ENCODE measurements at places on chromosomes 5 and 9.

DNA sequence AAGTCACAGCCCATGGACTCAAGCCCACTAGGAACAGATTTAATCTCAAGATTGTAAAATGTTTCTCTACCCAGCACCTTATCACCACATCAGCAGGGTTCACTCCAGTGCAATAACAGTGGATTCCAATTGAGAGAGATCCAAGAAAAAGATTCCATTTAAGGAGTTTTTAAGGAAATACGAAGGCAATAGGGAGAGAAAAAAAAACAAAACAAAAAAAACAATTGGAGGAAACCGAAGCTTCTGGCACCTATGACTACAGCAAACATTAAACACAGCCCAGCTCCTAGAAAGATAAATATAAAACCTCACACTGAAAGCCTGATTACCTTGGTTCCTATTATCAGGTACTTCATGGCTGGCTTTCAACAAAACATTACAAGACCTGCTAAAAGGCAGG lies 192.7 kb downstream of the DAB2IP start:
- no peak for DNase-seq

DNA sequence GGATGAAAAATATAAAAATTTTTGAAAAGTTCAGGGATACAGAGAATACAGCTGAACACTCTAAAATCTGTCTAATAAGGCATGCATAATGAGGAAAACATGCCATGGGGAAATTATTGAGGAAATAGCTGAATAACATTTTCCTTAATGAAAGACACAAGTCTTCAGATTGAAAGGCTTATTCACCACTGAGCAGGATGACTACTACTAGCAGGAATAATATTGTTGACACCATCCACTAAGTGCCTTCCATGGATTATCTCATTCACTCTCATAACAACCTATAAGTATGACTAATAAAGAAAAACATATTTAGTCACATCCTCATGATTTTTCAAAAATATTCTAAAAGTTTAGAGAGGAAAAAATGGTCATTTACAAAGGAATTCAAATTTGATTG lies 96.7 kb upstream of the FER start:
- no peak for DNase-seq

DNA sequence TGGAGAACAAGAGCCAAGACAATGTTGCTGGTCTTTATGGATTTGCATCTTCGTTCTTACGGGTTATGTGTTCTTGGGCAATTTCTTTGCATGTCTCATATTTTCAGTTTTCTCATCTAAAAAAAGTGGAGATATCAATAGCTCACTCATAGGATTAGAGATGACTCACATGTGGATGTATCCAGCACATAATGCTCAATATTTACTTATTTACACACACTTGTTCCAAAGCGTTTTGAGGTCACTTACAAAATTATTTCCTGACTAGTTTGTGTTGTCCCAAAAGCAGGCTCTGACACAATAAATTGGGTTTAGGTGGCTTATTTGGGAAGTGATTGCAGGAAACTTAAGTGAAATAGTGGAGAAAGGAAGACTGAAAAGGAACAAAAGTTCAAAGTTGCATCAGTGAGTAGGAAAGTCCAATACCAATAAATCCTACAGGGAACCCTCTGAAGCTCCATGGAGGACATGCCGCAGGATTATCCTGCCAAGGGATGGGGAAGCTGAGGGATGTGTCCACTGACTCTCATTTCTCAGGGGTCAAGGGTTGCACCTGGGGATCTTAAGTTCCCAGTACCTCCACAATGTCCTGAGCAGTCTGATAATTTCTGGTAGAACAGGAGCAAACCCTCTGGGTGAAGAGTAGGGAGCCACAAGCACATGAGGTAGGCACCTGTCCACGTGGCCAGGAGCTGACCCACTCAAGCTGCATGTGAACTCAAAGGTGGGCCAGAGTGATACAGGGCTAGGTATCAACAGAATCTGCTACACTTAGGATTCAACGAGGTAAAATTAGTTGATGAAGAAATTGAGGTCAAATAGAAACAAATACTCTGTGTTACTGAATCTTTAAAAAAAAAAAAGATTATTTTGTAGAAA lies 37.4 kb upstream of the SLC44A1 start:
- no peak for DNase-seq

DNA sequence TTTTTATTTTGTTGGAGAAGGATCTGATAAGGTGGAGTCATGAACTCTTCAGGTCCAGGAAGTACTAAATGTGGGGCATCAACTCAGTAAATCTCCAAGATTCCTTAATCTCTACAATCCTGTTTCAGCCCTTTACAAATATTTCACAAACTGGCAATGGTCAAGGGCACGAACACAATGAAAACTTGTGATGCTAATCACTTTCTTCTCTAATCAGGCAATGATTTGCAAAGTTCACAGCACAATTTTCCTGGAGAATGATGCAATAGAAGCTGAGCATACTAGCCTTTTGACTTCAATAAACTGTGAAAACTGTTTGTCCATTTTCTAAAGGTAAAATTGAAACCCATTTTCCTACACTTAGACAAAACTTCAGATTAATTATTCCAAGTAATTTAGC lies 16.9 kb downstream of the GDF9 start:
- DNase-seq = no peak

GRCh38 chr9:121598965-121599871 lies 52.2 kb upstream of the DAB2IP start:
- DNase-seq = no peak

DNA sequence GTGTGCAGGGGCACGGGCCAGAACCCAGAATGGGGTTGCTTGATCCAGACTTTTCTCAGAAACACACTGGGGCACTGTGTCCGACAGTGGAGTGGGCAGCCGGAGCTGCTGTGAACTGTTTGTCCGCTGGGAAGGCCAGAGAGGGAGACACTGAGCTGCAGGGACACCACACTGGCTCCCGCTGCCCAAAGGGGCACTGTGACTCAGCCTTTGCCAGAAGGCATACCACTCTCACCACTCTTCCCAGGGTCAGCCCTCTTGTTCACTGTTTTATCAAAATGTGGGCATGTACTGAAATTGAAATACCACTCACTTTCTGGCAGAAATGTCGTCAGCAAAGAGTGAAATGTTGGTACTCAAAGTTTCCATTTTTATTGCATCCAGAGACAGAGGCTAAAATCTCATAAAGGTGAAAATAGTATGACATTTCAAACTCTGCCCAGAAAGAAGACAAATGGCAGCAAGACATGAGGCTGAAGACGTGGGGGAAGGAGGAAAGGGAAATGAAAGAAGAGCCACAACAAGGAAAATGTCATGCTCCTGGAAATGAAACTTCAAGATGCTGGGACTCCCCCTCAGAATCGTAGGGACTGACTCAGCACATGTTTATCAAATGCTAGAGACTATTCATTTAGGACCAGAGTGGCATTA lies 4.5 kb upstream of the IL7R start:
- DNase-seq = no peak

GRCh38 chr9:114774524-114774923 lies 31.3 kb downstream of the TNFSF15 start:
- no peak for DNase-seq

DNA sequence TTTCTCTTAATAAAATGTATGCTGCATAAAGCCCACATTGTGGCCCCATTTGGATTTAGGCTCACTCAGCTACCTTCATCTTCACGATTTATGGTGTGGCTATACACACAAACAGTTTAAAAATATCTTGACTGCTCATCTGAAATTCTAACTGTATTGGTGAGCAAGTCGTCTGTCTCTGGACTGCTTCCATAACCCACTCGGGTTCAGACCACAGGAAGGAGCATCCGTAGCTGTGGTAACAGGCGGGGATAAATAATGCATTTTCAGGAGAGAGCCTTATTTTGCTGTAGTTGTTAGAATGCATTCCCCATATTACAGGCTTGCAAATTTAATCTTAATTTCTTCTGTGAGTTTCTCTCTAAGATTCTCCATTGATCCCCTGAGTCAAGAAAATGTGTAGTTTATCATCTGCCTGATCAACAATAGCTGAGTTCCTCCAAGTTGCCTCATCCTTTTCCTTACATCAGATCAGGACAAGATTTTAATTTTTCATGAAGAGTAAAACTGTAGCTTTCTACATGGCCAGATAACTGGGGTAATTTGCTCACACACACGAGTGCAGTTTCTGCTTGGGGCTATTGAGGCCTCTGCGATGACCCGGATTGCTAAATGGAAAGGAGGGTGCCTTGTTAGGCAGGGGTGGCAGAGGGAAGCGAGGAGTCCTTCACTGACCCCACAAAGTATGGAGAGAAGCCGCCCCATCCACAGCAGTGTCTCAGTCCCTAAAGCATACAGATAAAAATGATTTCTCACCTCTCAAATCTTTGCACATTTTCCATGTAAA lies 133.9 kb downstream of the FSTL4 start:
- no peak for DNase-seq

GRCh38 chr9:113947941-113948340 lies 71.8 kb downstream of the ZNF618 start:
- no peak for DNase-seq

- no peak for DNase-seq
These were observed 354.6 kb downstream of the SLIT3 start for GRCh38 chr5:168946363-168946762.

DNA sequence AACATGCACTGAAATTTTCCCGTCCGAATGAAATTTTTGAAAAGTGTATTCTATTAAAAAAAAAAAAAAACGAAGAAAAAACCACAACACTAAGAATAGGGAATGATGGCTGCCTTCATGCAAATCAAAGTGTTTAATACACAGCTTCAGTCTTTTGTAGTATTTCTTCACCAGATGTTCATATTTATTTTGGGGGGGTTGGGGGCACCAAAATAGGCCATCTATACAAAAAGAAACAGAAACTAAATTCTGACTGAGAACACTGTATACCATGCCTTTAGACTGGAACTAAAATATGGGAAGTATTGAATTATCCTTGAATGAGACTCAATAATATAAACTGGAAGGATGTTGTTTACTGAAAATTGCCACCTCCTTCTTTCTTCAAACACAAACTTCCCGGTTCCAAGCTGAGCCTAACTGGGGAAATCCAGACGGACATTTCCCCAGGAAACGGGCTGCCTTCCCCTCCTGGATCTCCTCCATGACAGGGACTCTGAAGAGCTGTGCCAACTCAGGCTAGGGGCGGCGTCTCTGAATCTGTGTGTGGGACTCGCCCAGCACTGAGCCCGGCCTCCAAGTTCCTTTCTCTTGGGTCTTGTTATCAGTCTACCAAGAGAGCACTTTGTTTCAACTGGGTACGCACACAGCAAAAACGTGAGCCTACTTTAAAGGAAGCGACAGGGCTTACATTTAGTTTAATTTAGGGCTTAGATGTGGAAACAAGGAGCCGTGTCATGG lies 511.3 kb upstream of the ADAMTS16 start:
- no peak for DNase-seq

DNA sequence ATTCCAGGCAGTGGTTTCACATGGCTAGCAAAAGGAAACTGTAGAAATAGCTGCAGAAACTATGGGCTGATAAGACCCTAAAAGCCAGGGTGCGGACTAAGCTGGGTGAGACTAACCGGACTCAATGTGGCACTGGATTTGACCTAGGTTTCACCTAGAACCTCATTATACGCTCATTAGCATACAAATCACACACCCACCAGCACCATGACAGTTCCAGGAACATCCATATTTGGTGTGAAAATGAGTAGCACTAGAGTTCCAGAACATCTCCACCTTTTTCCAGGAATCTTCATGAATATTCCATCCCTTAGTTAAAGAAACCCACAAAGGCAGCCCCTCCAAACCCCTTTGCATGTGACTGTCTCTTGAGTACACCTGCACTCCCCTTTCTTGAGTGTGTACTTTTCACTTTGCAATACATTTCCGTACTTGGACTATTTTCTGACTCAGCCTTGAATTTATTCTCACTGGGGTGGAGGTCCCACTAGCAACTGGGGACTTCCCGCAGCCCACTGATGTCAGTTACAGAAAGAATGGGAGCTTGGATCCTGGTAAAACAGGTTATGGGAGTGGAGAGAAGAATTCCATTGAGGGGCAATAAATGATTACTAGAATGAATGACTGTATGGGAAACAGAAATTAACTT lies 58.0 kb upstream of the SPATA31C2 start:
- no peak for DNase-seq

DNA sequence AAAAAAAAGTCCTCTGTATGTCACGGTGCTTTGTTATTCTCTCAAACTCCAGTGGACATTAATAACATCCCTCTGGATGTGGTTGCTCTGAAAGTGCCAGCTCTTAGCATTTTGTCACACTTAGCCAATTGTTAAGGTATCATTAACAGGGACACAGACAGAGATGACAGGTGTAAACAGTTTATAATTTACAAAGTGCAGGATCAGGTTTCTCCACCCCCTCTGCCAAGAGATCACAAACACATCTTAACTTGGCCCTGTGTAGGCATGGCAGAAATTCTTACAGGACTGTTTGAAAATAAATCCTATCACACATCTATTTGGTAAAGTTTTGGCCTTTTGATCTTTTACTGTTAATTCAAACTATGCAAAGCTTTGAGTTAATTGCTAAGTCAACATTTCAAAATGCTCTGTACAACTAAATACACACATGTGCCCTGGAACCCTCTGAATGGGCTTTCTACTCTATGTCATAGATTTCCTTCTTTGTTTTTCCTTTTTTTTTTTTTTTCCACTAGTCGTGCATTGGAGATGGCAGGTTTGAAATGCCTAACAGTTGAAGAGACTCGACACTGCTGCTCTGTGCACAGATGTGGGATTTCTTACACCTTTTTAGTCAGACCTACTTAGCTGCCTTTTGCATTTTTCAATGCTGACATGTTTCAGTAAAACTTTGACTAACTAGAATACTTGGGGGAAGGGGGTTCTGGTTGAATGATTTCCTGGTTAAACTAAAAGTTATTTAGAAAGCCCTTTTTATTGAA lies 41.7 kb downstream of the SEMA6A start:
- DNase-seq = no peak

GRCh38 chr9:134299883-134300282 lies 26.4 kb upstream of the RXRA start:
- DNase-seq = no peak

GRCh38 chr5:127441799-127442484 lies 75.5 kb upstream of the PRRC1 start:
- no peak for DNase-seq

DNA sequence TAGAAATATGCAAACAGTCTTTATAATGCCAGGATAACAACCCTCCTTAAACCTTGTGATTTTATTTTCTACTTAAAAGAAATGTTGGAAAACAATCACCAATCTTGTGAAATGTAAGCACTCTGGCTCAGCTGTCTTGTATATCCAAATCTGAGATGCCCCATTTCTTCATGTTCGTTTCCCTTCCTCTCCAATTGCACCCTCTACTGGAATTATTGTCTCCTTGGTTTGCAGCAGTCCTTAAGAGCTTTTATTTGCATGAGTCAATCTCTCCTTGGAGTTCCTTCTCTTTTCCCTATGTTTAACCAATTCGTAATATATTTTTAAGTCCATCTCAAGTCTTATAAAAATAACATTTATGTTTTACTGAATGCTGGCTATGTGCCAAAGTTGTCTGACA lies 362.0 kb upstream of the CDH10 start:
- DNase-seq = no peak
